ENCODE measurements at places on chromosomes 12 and 14. TPM values are rescaled to one million over a fixed set of nuclear protein-coding genes. Genes with fewer than 3 reads are reported as not detected.

- no peaks in the 10 kb centered on the region for H3K36me3 ChIP-seq
- H3K27me3 ChIP-seq, result no peaks in the 10 kb centered on the region
- DNase-seq, result no peak
- H3K4me3 ChIP-seq, result no peak overlapping the region
Observed at GRCh38 chr14:44699391-44699790, 192.3 kb upstream of the FSCB start.

DNA sequence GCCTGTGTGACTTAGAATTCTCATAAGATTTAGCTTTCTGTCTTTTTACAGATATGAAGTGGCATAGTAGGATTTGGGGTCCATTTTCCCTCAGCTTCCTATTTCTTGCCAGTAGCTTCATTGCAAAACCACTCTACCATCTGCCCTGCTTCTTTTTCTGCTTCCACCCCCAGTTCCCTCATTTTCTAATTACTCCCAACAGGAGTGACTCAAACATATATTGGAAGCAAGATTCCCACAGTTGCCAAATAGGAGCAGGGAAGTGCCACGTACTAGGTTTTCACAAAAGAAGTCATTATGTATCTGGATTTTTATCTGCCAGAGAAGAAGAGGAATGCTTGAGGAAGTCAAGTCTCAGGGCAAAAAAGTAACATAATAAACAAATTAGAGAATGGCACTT, 64.1 kb downstream of the ANO4 start:
- no peaks in the 10 kb centered on the region for H3K27me3 ChIP-seq
- H3K4me3 ChIP-seq, result no peak overlapping the region
- no peaks in the 10 kb centered on the region for H3K4me1 ChIP-seq
- H3K36me3 ChIP-seq, result no peaks in the 10 kb centered on the region

DNA sequence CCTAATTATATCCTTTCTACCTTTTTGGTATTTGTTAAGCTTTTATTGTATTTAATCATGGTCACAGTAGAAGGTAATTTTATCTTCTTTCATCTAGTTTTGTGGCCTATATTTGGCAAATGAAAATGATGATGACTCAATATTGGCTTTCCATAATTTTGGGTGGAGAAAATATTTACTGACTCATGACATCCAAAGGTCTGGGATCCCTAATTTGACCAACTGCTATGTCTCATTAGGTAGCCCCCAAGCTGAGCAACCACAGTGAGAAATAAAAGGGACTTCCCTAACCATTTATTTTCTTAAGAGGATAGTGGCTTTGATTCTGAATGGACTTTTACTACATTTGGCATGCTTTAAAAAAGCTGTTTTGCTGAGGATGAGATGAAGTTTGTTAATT, 289.5 kb downstream of the RMST start:
- no peak for DNase-seq
- no peak overlapping the region for H3K27ac ChIP-seq
- no peak overlapping the region for H3K4me3 ChIP-seq
- H3K27me3 ChIP-seq, result no peaks in the 10 kb centered on the region

The EXOC3L4 gene
- not detected for total RNA-seq

DNA sequence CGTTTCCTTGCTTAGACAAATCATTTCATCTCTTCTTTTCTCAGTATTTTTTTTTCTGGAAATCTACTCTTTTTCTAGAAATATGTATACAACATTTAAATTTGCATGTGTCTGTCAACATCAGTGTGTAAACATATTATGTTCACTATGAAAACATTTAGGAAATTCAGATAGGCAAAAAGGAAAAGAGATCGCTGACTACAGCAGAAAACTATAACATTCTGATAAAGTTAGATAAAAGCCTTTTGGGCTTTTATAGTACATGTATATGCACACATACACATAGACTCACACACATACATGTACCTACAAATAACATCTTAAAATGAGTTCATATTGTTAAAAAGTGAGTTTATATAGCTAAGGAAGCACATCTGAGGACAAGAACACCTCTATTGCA, 142.1 kb downstream of the RAD51B start:
- H3K27me3 ChIP-seq, result no peaks in the 10 kb centered on the region
- H3K27ac ChIP-seq, result no peak overlapping the region
- H3K4me1 ChIP-seq, result peaks cover 7% of the 10 kb centered on the region
- DNase-seq, result no peak

GRCh38 chr14:54893151-54893760, 9.4 kb downstream of the GCH1 start:
- H3K27me3 ChIP-seq, result no peaks in the 10 kb centered on the region
- DNase-seq, result no peak
- H3K27ac ChIP-seq, result no peak overlapping the region
- peaks cover 2% of the 10 kb centered on the region for H3K36me3 ChIP-seq
- peaks cover 50% of the 10 kb centered on the region for H3K4me1 ChIP-seq

DNA sequence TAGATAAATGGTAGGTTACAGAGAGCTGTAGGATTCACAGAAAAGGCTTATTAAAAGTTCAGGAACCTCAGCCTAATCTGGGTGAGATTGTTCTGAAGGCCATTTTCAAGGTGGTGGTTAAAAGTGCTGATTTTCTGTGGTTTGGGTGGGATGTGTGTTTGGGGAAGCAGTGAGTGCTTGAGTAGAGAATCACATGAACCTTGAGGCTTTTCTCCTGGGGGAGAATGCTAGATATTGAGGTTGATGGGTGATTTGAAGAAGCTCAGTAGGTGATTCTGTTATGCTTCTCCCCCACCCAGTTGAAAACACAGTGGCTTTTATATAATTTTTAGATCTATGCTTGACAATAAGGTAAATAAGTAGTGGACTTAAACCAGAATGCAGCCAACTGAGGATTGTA, 420.9 kb downstream of the PCNX1 start:
- peak overlapping the region; percentile 84 for H3K27ac ChIP-seq
- H3K27me3 ChIP-seq, result no peaks in the 10 kb centered on the region
- H3K4me3 ChIP-seq, result peak overlapping the region; percentile 39
- peaks cover 2% of the 10 kb centered on the region for H3K36me3 ChIP-seq
- H3K4me1 ChIP-seq, result peaks cover 46% of the 10 kb centered on the region

- peak overlapping the region; percentile 90 for H3K4me3 ChIP-seq
- no peaks in the 10 kb centered on the region for H3K27me3 ChIP-seq
- no peaks in the 10 kb centered on the region for H3K36me3 ChIP-seq
- H3K4me1 ChIP-seq, result peaks cover 23% of the 10 kb centered on the region
- DNase-seq, result peak; percentile 78
Observed at GRCh38 chr12:124609041-124609989, 41.9 kb upstream of the NCOR2 start.

- no peak overlapping the region for H3K4me3 ChIP-seq
- H3K36me3 ChIP-seq, result no peaks in the 10 kb centered on the region
- peaks cover 6% of the 10 kb centered on the region for H3K4me1 ChIP-seq
- no peak overlapping the region for H3K27ac ChIP-seq
- no peak for DNase-seq
Observed at GRCh38 chr12:76183459-76184186, 99.1 kb upstream of the NAP1L1 start.

The CDK17 gene
- total RNA-seq, result 123 TPM

- no peak for DNase-seq
- H3K27ac ChIP-seq, result peak overlapping the region; percentile 82
Observed at GRCh38 chr12:57099766-57100165, 10.9 kb downstream of the NAB2 start.

DNA sequence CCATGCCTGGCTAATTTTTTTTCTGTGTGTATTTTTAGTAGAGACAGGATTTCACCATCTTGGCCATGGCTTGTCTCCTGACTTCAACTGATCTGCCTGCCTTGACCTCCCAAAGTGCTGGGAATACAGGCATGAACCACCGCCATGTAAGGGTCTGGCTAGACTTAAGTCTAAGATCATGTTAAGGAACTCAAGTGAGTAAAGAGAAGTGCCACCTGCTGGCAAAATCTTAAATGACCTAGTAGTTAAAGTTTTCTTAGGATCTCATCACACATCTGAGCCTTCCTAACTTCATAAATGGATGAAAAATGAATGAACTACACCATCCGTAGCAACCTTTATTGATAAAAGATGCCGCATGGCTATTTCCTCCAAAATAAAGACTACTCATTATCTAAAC, 1.7 kb upstream of the C12orf56 start:
- H3K27ac ChIP-seq, result no peak overlapping the region
- no peaks in the 10 kb centered on the region for H3K27me3 ChIP-seq
- peak overlapping the region; percentile 39 for H3K4me3 ChIP-seq
- H3K4me1 ChIP-seq, result peaks cover 14% of the 10 kb centered on the region
- no peaks in the 10 kb centered on the region for H3K36me3 ChIP-seq

DNA sequence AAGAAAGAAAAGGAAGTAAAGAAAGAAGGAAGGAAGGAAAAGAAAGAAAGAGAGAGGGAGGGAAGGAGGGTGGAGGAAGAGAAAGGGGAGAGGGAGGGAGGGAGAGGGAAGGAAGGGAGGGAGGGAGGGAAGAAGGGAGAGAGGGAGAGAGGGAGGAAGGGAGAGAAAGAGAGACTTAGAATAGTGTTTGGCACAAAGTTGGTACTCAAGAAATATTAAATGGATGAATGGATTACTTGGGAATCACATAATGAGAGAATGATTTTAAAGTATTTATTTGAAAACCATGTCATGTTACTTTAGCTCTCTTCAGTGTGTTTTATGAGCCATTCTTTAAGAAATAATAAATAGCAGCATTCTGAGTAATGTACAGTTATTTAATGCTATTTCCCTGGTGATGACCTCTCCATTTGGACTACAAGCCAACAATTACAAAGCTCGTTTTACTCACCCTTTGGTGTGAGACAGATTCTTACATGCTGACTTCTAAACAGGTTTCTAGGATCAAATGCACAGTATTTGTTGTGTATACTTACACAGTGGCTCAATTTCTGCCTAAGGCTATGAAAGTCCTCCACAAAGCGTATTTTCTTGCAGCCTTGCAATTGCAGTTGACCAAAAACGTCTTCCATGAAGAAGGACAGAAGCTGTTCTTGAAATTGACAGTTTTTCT, 861 bp downstream of the IL26 start:
- no peaks in the 10 kb centered on the region for H3K36me3 ChIP-seq
- DNase-seq, result no peak
- peak overlapping the region; percentile 32 for H3K27ac ChIP-seq
- H3K4me1 ChIP-seq, result peaks cover 12% of the 10 kb centered on the region
- H3K4me3 ChIP-seq, result no peak overlapping the region
- no peaks in the 10 kb centered on the region for H3K27me3 ChIP-seq

DNA sequence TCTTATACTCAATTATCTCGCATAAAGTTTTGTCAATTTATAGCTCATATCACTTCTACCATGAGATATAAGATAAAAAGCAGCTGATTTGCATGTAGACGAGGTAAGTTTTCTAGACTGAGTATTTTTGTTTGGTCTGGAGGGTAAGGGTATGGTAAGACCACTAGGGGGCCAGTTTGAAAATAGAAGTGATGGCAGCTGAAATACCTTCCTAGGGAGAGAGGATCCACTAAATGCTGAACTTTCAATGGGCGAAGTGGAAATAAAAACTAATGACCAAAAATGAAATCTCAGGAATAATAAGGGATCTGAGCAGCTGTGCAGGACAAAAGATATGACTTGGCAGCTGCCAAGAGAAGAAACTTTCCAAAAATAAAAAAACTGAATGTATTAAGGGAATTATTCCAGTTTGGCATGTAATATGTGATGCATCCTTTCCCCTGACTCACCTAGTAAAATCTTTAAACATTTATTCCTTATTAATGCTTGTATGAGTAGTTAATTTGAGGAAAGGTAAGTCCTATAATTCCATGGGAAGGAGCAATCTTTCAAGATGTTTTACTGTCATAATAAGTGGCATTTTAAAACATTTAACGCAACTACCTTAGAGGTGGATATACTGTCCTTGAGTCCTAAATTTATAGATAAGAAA, 754.5 kb downstream of the C12orf50 start:
- H3K36me3 ChIP-seq, result no peaks in the 10 kb centered on the region
- no peaks in the 10 kb centered on the region for H3K4me1 ChIP-seq
- no peak overlapping the region for H3K27ac ChIP-seq
- H3K27me3 ChIP-seq, result no peaks in the 10 kb centered on the region
- no peak for DNase-seq
- no peak overlapping the region for H3K4me3 ChIP-seq

All from T-helper 17 cell (primary cell).